SJCRH30 (cell line): ENCODE measurements at places on chromosomes 4 and X.
A peak's percentile ranks its signal among the peaks of the same experiment; 100 is the strongest.

DNA sequence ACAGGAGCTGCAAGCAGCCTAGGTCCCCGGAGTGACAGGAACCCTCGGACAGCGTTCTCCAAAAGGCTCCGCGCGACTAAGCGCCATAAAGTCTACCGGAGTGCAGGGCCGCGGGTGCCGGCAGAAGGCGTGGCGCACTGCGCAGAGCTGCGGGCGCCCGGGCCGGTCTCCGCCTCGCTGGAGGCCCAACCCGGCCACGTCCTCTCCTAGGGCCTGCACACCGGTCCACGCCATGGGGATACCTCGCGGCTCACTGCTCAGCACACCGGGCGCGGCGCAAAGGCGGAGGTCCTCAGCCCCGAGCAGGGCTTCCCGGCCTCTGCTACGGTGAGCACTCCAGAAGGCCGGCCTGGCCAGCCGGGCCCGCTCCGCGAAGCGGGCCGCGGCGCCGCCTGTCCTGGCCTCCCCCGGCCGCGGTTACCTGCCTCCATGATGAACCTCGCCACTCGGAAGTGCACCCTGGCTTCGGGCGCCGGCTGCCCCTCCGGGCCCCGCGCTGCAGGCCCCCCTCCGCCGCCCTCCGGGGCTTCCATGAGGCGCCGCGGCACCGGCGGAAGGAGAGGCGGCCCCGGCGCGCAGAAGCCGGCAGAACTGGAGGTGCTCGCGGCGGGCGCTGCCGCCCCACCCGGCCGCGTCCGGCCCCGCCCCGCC lies at the start of gene CCNQ:
Gene CCNQ (minus strand): TSS at position 599 of the 651 bp plus-strand sequence. CDS start 66 bp downstream, at position 533.
- peak; percentile 26 for DNase-seq

DNA sequence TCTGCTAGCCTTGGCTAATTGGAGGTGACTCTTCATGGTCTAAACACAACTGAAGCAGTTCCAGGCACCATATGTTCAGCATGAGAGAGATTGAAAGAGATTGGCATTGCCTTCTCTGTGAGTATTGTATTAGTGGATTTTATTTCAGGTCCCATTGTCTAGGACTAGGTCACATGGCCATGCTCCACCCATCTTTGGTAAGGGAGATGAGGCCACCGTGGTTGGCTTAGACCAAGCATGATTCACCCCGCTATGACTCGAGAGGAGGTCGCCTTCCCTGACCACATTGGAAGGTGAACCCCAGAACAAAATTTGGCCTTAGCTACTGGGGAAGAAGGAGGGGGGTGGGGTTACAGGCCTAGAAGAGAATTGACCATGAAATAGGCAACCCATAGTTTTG lies 109.9 kb upstream of the BCOR start:
- DNase-seq: peak; percentile 3

- DNase-seq: no peak
Measured at GRCh38 chr4:129581305-129581704, 485.4 kb downstream of the C4orf33 start.

DNA sequence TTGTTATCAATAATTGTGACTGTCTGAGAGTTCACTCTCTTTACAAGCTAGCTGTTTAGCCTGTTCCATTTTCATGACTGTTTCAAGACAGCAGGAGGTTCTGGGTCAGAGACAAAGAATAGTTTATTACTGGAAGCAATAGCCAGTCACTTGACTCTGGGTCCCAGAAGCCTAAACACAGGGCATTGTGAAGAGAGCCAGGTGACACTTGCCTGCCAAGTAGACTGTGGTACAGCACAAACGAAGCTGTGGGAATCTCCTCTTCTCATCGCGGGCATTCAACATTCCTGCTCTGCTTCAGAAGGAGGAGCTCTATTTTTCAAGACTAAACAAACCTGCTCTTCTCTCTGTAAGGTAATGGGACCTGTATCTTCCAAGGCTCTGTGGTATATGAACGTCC lies 485.1 kb downstream of the TRIML1 start:
- no peak for DNase-seq

- DNase-seq: no peak
Measured at GRCh38 chr4:112421911-112422310, 94.1 kb downstream of the NEUROG2 start.
